CD4-positive, alpha-beta T cell treated with Interleukin-4 for 1 hour (primary cell): ENCODE measurements at places on chromosomes 5 and 9.

DNA sequence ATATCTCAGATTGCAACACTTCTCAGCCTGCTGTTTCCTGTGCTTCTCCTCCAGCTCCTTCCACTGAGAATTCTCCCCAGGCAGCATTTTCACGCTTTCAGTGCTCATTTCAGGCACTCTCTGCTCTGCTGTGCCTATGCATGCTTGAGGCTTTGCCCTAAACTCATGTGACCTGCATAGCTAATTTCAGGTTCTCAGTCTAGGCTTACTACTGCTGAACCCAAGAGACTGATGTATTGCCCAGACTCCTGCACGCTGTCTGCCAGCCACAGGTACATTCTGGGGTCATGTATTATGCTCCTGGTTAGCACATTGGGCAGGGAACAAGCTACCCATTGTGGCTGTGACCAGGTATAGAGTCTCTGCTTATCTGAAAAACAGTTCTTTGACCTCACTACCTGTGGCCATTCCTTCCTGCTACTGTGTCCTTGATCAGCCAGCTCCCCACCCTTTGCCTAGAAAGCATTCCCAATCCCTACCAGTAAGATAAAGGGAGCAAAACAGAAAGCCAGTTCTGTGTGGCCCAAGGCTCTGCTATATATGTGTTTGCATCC lies 34.7 kb downstream of the PIP5K1B start:
- DNase-seq, result no peak

DNA sequence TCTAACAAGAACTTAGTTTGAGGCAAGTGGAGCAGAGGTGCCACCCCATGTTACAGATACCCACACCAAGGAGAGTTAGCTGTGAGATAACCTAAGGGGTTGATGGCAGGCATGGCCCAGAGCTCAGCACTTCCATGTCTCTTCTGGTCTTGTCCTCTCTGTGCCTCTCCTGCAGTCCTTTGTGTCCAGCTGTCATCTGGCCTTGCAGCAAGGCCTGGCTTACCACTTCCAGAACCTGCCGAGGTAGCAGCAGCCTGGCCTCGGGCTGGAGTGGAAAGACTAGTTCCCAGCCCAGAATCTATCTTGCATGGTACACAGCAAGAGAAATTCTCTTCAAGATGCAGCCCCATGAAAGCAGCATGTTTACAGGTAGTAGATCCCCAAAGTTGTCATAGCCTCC lies 41.5 kb downstream of the PIP5K1B start:
- no peak for DNase-seq

- DNase-seq, result no peak
Observed at GRCh38 chr5:80225189-80225933, 30.5 kb downstream of the SERINC5 start.

GRCh38 chr5:139132515-139132914 lies 65.7 kb downstream of the SIL1 start:
- no peak for DNase-seq

DNA sequence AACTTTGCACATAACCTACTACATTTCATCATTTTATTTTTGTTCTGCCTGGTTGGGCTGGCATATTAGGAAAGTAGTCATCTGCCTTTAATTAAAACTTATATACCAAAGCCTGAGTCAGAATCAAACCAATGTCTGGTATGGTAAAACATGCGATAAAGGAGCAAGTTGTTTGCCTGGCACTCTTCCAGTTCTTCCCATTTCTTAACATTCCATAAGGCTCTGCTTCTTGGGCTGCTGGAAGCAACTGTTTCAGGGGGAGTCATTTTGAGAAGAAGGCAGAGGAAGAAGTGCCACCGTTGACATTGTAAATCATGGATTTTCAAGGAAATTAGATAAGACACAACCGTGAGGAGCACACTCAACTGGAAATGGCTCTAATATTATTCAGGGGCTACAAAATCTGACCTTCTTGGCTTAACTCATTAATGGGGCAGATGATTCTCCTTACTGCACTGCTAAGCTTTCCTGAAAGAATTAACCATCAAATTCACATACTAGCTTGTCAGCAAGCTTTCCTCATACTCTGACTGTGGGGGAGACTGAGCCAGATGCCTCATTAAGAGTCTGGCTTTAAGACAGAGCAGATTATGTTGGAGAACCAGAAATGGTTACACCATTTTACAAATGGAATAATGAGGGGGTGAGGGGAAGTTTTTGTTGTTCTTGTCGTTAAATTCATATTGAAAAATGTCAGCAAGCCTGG lies 391.0 kb downstream of the TMEM232 start:
- no peak for DNase-seq

- DNase-seq, result no peak
Observed at GRCh38 chr5:131814990-131815389, 18.2 kb upstream of the FNIP1 start.

- DNase-seq, result peak; percentile 11
Observed at GRCh38 chr5:6359555-6360322, 18.6 kb downstream of the MED10 start.

DNA sequence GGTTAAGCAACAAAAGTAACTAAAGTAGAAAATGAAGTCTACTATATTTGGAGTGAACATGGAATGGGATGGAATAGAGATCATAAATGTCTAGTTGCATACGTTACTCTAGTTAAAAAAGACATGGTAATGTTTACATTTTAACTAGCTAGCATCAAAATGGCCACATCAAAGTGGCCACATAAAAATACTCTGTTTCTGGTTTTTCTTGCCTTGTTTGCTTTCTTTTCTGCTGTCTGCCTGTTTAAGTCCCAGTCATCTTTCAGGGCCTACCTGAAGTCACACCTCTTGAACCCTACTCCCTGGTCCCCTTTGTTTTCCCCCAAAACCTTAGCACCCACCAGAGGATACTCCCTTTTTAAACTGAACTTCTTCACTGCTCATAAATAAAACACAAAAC lies 6.4 kb upstream of the KIF2A start:
- DNase-seq, result peak; percentile 60

- DNase-seq, result no peak
Observed at GRCh38 chr9:13166996-13167395, 112.5 kb downstream of the MPDZ start.

DNA sequence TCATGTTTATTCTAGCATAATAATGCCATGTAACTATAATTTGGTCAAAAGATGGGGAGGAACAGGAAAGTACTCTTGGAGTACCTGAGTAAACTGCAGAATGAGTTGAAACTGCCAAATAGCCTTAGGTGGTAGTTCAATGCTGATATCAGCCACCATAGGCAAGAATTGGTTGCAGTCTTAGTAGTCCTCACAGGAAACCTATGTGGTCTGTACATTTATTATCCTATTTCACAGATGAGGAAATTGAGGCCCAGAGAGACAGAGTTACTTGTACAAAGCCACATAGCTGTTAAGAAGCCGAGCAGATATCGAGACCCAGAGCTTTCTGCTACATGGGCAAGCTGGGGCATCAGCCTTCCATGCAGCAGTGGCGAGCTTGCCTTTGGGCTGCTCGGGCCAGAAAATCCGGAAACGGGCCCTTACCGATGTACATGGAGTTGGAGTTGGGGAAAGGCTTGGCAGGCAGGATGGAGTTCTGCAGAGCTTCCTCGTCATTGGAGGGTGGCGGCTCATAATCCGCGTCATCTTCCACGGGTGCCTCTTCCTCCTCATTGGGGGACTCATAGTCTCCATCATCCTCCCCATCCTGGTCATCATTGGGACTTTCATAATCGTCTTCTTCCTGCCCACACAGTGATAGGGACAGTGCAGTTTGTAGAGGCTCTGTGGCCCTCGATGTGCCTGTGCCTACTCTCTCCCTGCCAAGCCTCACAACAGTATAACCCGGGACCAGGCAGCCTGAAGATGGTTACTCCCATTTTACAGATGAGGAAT lies 27.1 kb downstream of the LCP2 start:
- DNase-seq, result peak; percentile 46

GRCh38 chr5:159944056-159944600 lies 27.8 kb downstream of the ADRA1B start:
- DNase-seq, result no peak

- DNase-seq, result no peak
Observed at GRCh38 chr5:126982926-126983873, 47.2 kb downstream of the MARCHF3 start.

DNA sequence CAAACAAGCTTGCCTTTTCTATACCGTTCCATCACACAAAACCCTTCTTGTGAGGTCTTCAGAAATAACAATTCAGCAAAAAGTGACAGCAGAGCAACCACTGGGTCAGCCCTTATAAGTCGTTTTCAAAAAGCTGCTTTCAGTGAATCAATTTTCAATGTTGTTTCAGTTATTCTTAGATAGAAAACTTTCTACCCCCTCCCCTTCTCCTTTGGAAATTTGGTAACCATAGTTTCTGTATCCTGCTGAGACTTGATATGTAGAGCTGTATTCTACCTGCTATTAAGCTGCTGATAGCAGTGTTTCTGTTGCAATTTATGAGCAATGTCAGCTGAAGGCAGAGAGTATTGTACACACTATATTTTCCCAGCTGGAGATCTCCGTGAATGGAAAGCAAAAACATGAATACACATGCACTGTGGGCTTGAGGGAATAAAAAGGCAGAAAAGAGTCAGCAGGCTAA lies 75.7 kb downstream of the ZNF608 start:
- DNase-seq, result no peak

DNA sequence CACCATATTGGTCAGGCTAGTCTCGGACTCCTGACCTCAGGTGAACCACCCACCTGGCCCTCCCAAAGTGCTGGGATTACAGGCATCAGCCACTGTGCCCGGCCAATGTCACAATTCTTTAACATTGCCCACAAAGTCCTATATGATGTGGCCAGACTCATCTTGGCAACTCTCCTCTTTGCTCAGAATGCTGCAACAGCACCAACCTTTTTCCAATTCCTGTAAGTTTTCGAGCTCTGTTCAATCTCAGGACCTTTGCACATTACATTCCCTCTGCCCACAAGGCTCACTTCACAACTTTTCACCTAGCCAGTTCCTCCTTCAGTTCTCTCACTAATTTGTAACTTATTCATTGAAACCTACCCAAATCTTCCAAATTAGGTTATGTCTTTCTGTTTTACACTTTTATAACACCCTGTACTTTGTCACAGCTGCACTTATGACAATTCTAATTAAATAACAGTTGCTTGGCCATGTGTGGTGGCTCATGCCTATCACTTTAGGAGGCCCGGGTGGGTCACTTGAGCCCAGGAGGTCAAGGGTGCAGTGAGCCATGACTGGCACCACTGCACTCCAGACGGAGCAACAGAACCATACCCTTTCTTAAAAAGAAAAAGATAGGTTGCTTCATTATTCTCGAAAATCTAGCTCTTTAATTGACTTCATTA lies 30.9 kb upstream of the GLDC start:
- no peak for DNase-seq

DNA sequence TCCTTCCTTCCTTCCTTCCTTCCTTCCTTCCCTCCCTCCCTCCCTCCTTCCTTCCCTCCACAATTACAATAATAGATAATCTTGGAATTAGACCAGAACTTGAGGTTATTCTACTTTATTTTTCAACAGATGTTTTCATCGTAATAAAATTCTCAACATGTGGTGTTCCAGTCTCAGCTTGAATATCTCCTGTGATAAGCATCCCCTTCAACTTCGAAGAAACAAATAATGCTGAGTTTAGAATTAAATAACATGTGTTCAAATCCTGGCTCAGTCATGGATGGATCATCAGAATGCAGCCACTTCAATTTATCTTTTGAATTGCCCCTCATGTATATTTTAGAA lies 91.4 kb upstream of the PAPPA start:
- DNase-seq, result no peak

DNA sequence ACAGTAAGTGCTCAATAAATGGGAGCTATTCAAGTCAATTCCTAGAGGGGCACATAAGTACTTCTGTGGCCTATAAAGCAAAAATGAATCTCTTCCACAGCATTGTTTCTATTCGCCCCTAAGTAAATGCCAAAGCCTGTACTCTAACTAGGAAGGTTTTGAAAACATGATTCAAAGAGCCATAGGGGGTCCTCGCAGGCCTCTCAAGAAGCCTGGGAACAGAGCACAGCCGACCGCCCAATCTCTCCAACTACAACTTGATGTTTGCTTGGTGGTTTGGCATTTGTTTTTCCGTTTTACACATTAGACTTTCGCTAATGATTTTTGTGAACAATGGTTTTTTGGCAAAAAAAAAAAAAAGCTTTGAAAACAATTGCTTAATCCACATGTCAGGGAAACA lies 19.4 kb downstream of the EFNA5 start:
- no peak for DNase-seq

DNA sequence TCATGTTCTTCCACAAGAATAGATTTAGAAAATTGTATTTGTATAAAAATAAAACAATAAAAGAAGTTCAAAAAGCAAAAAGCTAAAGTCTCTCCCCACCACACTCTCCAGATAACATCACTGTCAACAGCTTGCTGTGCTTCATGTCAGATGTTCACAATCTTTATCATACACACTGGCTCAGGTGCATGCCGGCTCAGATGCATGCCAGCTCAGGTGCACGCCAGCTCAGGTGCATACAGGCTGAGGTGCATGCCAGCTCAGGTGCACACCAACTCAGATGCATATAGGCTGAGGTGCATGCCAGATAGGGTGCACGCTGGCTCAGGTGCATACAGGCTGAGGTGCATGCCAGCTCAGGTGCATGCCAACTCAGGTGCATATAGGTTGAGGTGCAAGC lies 26.5 kb downstream of the SEMA4D start:
- no peak for DNase-seq

DNA sequence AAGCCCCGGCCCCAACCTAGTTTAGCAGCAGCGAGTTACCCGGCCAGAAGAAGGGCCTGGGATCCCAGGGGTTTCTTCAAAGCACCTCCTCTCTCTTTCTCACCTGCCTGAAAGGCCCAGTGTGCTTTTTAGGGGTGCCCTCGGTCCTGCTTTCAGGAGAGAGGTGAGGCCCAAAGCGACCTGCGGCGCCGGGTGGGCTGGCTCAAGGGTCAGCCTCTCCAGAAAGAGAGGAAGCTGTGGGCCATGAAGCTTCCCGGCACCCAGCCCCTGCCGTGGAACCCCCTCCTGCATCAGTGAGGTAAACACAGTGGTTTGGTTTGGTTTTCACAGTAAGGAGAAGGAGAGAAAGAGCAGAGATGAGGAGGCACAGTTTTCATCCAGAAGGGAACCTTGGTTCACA lies 4.3 kb downstream of the FOXB2 start:
- no peak for DNase-seq

DNA sequence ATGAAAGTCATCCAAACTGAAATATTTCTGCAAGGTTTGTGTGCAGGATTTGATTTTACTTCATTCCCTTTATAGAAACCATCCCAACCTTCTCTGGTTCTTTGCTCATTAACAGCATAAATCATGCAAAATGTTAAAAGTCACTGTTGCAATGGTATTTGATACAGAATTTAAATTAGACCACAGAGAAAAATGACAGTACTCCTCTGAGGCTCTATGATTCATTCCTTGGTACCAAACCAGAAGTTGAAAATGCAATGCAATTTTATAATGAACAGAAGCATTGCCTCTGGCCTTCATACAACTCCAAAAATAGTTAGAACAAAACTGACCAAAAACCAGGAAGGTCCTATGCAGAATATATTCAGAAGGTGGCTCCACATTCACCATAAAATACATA lies 607.1 kb downstream of the TLE1 start:
- no peak for DNase-seq
